IMR-90 (cell line): ENCODE measurements at places on chromosomes 1 and 21.

DNA sequence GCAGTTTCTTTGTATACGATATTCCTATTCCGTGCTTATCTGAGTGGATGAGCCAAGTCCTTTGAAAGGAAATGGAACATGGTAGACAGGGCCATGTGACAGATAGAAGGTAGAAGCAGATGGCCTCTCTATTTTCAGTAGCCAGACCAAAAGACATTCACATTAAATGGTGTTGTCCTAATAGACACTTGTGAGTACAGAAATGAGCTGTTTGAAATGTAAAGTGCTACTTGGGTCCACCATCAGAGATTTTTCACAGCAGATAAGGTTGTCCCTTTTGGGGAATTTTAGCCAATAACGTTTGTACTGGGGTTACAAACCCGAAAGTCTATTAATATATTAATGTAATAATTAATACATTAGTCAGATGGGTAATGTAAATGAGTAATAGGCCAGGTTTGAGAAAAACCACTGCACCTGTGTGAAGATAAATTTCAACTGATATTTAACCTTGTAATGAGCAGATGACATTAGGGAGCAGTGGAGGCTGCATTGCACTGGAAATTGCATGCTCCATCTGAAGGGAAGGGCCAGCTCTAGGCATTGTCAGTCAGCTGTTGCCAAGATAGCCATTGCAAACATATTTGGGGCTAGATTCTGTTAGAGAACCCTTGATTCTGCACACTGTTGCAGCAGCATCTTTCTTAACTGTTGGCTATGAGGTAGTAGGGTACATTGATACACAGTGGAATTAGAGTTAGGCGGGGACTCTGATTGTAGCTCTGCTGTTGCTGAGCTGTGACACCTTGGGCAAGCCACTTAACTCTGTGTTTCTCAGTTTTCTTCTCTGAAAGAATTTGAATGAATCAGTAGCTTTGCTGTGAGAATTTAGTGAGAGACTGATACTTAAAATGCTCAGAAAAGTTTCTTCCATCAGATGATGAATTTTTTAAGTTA is 43.8 kb downstream of the FGGY start:
- DNase-seq = no peak

DNA sequence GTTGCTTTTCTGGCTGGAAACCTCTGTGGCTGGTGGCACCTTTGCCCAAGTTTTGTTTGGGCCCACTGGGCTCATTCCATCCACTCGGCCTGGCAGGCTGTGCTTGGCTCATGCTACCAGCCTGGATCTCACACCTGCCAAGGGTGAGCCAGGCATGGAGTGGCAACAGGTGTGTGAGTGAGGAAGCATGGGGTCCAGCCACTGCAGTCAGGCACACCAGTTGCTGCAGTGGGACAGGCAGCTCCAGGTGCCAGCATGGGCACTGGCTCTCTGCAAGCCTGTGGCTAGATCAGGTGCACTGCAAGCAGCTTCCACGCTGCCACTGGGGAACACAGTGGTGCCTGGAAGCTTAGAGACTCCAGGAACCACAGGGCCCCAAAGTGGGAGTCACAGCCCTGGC is 57.0 kb downstream of the NUP210L start:
- no peak for DNase-seq

- no peak for DNase-seq
Observed at GRCh38 chr21:42746593-42747275, 93.3 kb downstream of the PDE9A start.

DNA sequence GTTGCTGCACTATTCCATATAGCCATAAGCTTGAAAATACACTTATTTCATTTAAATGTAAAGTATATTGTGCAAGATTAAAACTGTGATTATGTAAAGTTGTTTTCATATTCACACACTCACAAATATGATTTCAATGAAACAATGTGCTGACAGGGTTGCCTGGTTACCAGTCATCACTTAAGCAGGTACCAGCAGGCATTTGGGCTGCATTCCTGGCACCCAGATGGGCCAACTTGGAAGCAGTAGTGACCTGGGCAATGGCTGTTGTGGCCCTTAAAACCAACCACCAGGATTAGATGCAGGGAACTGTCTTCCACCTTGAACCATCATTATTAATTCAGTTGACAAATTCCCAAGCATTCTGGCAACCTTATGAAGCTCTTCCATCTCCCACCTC is 45.0 kb upstream of the RASAL2 start:
- DNase-seq = no peak

DNA sequence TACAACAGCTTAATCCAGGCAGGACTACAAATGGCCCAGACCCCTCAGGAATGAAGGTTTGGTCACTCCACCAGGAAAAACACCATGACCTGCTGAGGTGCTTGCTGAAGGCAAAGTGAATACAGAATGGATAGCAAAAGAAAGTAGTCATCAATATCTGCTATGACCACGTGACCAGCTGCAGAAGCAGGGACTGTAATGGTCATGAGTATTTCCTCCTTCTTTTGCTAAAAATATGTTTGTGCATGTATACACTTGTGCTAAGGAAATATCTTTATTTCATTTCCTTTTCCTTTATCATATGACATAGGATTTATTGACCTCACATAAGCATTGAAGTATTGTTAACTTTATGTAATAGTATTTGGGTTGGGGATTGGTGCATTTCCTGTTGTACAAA is 26.4 kb upstream of the GOLT1A start:
- no peak for DNase-seq

GRCh38 chr1:202890392-202890791 is 1.4 kb upstream of the RABIF start:
- no peak for DNase-seq

DNA sequence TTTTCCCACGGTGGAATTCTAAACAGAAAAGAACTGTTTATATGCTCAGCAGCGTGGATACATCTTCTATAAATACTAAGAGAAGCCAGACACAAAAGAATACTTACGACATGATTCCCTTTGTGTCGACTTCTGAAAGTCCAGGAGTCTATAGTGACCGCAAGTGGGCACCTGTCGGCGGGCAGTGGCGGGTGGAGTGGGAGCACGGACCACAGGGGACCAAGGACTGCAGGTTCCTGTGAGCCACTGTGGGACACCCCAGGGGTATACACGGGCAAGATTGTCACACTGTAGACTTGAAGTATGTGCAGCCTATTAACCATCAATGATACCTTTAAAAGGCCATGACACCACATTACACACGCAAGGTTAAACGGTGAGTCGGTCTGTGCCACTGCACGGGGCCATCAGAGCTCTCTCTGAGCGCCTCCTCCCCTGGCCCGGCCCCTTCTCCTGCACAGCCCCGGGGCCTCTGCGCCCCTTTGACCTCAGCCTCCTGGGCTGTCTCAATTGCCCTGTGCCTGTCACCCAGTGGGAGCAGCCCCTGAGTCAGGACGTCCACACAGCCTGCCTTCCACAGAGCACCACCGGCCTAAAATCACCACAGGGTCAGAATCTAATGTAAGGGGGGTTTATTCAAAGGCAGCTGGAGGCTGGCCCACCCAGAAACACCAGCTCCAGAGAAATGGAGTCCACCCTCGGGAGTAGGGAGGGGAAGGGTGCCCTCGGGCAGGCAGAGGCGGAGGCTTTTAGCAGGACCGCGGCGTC is 90.0 kb upstream of the COL6A1 start:
- peak; percentile 11 for DNase-seq

GRCh38 chr1:162023547-162024501 is at the start of gene OLFML2B:
OLFML2B (minus strand) TSS chr1:162023869; CDS start chr1:162023430, 439 bp downstream.
- DNase-seq = peak; percentile 76

GRCh38 chr1:62688687-62689085 is 500 bp upstream of the DOCK7 start:
- peak; percentile 31 for DNase-seq

DNA sequence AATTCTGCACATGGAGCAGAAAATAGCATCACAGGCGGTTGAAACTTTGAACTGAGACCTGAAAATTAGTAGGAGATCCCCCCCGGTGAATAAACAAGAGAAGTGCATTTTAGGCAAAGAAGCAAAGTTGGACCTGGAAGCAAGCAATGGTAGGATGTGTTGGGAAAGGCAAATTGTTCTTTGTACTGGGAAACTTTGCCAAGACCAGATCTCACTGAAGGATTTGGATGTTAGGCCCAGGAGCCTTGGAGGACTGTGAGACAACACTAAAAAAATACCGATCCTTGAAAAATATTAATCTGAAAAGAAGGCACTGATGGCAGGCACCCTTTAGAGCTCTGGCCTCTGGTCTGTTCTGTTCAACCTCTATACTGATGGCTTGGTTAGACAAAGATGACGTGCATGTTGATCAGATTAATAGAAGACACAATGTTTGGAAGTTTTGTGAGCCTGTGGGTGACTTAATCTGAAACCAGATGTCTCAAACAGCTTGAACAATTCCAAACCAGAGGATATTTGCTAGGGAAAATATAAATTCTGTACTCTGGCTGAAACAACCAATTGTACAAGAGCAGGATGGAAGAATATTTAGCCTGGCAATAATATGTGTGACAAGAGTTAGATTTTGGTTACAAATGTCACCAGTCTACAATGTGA is 108.4 kb downstream of the ROR1 start:
- DNase-seq = peak; percentile 47

GRCh38 chr1:1308756-1309250 is 406 bp downstream of the PUSL1 start:
- DNase-seq = no peak

DNA sequence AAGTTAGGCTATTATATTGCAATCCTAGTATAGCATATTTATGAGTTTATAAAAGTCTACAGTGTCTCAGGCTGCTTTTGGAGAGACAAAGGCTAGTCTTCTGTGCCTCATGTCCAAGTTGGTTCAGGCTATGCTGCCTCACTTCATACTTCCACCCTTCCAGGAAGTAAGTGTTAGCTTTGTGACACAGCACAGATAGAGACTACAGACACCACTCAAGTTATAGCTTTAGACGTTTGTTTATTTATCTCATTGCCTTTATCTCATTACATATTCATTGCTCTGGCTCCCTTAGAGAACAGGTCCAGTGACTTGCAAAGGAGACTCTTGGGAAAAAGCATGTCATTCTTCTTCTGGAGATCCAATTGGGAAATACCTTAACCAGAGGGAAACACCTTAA is 22.6 kb upstream of the GBP4 start:
- no peak for DNase-seq

- peak; percentile 44 for DNase-seq
Observed at GRCh38 chr1:165837838-165838364, 10.5 kb downstream of the UCK2 start.

DNA sequence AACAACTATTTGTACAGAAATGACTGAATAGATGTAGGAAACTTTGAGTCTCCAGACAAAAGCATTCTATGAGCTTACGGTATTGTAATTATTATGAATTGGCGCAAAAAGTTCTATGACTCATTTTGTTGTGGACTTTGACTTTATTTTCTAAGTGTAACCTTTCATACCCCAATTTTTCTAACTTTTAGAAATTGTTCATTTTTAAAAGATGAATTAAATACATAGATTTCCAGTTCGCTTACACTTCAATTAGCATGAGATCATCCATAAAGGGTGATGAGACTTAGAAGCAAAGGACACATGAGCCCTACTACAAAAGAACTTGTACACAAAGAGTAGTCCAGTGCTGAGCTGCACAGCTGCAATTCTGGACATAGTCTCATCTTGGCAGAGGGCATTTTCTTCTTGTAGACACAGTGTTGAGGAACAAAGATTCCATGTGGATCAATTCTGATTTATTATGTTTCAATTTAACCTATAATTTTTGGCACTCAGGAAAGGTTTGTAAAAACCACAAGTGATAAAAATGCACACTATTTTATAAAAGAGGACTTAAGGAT is 431.1 kb downstream of the LRRIQ3 start:
- DNase-seq = no peak

- no peak for DNase-seq
Observed at GRCh38 chr1:116359060-116359830, 13.8 kb upstream of the ATP1A1 start.

DNA sequence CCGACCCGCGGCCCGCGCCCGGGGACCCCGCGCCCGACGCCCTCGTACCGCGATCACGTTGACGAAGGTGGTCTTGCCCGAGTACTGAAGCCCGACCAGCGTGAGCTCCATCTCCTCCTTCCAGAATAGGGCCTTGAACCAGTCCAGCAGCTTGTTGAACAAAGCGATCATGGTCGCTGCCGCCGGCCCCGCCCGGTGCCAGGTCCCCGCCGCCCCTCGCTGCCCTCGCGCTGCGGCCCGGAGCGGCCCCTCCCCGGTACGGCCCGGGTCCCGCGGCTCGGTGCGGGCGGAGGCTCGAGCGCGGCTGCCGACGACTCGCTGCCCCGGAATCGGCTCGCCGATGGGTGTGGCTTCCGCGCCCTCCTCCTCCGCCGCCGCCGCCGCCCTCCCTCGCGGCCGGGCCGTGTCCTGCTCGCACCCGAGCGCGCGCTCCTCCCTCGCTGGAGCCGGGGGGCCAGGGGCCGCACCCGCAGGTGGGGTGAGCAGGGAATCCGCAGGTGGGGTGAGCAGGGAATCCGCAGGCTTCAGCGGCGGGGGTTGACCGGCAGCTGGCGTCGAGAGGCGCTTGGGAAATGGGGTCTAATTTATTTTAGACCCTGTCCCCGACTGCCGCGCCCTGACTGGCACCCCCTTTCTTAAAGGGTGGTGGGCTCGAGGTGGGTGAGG is at the start of gene ARL8A:
Gene ARL8A, minus strand, starts transcription at position 336 of the 666 bp plus-strand sequence. Its CDS starts 165 bp downstream, at position 171.
- peak; percentile 10 for DNase-seq

DNA sequence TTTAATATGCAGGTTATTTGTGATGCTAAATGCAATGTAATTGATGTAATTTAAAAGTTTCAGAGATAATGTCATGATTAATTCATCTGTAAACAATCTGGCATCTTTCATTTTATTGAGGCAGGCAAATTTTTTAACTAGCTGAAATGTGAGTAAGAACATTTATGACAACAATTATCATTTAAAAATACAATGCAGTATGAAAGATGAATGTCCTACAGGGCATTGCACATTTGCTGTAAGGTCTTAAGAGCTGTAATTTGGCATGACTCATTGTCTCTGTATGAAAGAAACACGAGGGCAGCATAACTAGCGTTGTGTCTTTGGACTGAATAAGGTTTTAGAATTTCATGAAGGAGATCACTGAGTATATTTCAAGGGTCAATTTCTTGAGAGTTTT is 642.8 kb downstream of the PLA2G4A start:
- DNase-seq = peak; percentile 56

- peak; percentile 66 for DNase-seq
Observed at GRCh38 chr1:145849356-145850160, 4.1 kb downstream of the NUDT17 start.

- DNase-seq = no peak
Observed at GRCh38 chr21:42684109-42684916, 30.9 kb downstream of the PDE9A start.

DNA sequence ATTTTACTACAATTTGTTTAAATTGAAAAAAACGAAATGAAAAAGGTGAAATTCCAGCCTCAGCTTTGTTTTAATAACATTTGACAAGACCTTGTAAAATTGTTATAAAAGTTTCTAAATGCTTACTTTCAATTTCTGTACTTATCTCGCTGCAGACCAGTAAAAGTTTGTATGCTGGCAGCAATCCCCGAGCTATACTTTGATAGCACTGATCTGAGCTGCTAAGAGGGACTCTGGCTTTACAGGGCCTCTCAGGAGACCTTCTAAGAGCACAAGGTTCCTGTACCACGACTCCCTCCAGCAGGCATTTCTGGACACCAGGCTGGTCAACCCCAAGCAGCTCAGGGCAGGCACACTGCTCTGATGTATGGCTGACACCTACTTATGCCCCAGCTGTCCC is 13.1 kb downstream of the STMN1 start:
- peak; percentile 25 for DNase-seq
